ENCODE measurements at places on chromosomes 1 and 21.

DNA sequence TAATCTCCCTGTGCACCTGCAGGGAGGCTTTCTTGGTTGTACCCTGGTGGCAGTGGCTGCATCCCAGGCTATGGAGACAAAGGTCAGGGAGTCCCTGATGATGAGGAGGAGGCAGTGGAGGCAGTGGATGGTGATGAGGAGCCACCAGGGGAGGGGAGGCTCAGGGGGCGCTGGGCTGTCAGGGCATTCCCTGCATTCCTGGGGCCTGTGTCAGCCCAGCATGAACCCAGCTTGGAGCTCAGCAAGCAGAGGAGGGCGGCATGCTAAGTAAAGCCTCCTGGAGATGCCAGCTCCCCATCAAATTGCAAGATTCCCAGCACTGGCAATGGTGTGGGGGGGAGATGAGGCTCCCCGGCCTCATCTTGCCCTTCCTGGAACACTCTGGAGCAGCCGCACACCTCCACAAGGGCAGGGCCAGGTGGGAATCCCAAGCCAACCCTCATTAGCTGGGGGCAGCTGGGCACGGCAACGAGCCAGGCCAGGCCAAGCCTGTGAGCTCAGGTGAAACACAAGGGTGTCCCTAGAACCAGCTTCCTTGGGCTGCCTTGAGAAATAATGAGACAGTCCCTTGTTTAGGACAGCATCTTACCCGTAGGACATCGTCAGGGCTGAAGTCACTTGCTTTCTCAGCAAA is 469.5 kb downstream of the MATN1 start:
- DNase-seq = no peak

DNA sequence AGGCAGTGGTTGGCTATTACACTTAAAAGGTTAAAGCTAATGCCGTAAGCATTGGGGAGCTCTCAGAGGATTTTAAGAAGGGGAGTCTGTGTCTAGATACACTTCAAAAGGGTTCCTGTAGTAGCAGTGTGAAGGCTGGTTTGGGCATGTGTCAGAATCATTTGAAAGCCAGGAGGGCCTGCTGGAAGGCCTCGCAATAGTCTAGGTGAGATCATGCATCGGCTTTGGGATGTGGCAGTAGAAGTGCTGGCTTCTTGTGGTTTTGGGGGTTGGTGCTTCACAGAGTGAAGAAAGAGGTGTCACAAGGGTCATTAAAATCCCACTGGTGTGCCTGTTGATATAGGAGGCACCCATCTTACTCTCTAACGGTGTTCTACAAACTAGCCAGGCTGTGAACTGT is 85.7 kb downstream of the ST6GALNAC3 start:
- no peak for DNase-seq

GRCh38 chr21:36606287-36606982 is 92.5 kb upstream of the SIM2 start:
- no peak for DNase-seq

- peak; percentile 23 for DNase-seq
These were observed 28.0 kb downstream of the ITSN1 start for GRCh38 chr21:33670076-33670978.

DNA sequence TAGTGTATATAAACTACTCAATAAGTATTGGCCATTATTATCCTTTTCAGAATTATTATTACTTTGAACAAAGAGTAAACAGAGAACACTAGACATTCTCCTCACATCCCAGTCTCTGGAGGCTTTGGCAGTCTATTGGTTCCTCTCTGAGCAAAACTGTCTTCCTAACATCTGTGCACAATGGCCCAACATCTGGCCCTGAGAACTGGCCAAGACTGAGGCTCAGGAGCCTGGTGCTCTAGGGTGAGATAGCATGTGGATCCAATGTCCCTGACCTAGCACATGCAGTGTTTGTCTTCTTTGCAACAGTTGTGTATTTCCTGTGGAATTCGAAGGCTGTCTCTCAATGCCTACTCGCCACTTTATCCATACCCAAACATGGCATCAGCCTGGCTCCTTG is 313.2 kb upstream of the KAZN start:
- no peak for DNase-seq

- DNase-seq = no peak
These were observed 848.0 kb downstream of the LTN1 start for GRCh38 chr21:28144653-28145052.

- DNase-seq = peak; percentile 50
These were observed 99.1 kb upstream of the GFI1 start for GRCh38 chr1:92585831-92586230.

DNA sequence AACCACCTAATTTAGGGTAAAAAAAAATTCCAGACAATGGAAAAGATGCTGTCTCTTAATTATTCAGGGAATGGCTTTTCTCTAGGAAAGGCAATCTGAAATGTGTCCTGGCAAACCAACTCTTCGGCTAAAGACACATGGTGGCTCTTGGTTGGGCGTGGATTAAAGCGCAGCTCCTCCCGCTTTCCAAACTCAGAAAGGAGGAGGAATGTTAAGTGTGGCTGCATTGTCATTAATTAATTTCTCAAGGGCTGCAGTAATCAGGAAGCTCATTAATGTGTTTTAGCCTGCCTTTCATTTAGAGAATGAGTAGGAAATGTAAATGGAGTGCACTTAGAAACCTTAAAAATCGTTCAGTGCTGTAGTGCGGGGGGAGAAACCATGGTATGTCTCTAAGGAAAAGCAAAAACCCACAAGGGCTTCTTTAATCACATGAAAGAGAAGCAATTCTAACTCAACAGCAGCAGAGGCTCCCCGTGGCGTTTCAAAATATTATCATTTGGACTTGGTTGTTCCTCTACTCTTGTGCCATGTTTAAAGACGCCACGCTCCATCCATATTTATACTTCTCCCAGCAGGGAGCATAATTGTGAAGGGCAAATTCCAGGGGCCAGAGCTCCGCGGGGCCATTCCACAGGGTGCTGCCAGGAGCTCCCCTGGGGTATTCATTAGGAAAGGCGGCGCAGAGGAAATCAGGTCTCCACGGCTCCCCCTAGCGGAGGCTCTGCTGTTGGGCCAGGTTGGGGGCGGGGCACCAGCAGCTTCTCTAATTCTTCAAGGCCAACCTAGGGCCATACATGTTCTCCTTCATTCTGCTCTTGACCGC is 91.9 kb upstream of the SSX2IP start:
- DNase-seq = peak; percentile 43

DNA sequence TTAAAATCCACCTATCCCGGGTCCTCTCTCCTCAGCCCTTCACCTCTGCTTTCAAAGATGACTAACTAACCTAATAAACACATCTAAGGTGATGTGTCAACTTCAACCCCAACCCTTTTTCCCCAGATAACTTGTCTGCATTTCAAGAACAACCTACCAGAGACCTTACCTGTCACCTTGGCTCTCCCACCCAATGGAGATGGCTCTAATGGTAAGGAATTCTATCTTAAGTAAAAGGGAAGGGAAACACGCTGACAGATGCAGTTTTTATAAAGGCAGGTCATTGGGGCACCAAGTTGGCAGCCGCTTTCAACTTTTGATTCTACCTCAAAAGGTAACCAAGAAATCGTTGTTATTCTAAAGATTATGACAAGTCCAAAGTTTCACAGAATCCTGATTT is 37.6 kb downstream of the MRPL39 start:
- DNase-seq = no peak

DNA sequence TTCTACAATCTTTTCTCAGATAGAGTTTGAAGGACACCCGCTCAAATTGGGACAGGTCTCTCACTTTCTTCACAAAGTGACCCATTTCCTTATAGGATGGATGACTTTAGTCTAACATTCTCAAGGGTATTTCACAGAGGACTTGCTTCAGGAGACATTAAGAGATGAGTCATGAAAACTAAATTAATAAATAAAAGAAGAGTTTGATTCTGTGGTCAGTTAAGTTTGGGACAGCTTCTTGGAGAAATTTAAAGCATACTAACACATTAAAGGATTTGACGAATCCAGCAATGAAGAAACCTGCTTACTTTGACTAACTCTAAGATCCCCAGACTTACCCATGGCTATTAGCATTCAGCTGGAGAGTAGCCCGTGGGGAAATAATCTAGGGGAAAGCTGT is 95.6 kb upstream of the RAB3GAP2 start:
- no peak for DNase-seq

GRCh38 chr21:33036430-33037162 is 10.9 kb downstream of the OLIG2 start:
- peak; percentile 9 for DNase-seq

GRCh38 chr1:97668945-97669344 is 251.9 kb downstream of the DPYD start:
- peak; percentile 66 for DNase-seq

- no peak for DNase-seq
These were observed 6.6 kb upstream of the MMP23B start for GRCh38 chr1:1625404-1625775.

GRCh38 chr21:33117101-33117888 is 47.4 kb downstream of the OLIG1 start:
- no peak for DNase-seq

- peak; percentile 14 for DNase-seq
These were observed 47.1 kb upstream of the DYNLT5 start for GRCh38 chr1:66705110-66705509.

GRCh38 chr1:159854693-159855192 is 7.7 kb downstream of the VSIG8 start:
- DNase-seq = peak; percentile 84

DNA sequence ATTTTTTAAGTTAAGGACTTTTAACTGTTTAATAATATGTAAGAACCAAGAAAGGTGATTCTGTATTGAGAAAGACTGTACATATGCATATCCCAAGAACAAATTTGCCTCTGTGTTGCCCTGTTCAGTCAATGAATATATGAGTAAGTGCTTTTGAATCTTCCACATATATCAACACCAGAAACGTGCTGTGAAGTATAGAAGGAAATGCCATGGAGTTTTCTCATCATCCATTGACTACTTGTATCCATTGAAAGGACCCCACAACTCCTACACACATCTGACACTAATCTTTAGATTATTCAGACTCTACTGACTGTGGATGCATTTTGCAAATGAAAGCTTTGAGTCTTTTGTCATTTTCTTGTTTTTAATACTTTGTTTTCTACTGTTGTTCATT is 366.9 kb downstream of the S1PR1 start:
- DNase-seq = no peak
